ENCODE measurements at places on chromosomes 5 and 9.

DNA sequence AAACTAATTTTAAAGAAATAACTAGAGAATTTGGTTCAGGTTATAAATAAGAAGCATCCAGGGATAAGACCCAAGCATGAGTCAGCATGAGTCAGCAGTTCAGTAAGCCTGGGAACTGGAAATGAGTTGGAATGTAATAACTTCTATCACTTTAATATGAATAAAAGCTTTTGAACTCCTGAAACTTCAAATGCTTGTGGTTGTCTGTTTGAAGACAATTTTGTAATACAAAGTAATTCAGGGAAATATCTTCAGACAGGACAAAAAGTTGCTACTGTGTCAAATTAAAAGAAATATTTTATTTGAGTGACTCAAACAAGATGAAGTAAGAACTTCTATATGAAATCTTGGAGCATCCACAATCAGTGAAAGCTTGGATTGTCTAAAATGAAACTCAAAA, 331.2 kb upstream of the DAB2 start:
- DNase-seq, result peak; percentile 71

DNA sequence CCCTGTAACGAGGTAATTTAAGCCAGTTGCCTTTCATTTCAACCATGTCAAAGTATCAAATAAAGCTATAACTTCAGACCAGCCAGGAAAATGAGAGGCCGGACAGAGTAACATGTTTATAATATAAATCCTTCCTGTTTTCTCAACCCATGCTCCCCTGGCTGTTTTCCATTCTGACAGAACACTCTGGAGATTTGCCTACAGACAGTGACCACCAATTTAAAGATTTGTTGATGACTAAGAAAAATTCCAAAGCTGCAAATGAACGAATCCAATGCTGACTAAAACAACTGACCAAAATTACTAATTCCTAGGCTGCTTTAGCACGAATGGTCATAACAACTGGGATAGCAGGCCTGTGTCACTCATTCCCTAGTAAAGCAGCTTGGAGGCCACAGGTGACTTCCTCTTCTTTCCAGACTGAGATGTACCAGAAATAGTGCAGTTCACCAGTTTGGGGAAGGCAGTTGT, 141.4 kb downstream of the AOPEP start:
- peak; percentile 69 for DNase-seq

- no peak for DNase-seq
These were observed 405.6 kb upstream of the ZNF608 start for GRCh38 chr5:125152044-125152443.

DNA sequence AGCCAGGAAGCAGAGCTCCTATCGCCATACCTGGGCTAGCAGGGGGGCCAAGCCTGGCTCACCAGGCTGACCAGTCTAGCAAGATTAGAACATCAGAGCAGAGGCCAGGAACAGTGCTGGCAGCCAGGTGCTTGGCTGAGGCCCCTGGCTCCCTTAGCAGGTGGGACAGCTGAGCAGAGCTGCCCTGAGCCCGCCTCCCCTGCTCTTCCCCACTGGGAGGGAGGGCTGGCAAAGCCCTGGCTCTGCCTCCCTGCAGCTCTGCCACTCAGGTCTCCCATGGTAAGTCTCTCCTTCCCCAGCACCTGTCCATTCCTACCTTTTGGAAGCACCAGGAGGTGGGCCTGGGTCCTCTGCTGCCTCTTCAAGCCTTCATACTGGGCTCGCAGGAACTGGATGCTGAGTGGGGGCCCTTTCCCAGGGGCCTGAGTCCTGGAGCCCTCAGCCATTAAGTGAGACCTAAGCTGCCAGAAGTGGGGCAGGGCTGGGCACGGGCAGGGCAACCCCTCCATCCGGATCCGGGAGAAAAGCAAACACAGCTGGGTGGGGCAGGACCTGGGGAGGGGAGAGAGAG, 803 bp downstream of the C9orf152 start:
- no peak for DNase-seq

DNA sequence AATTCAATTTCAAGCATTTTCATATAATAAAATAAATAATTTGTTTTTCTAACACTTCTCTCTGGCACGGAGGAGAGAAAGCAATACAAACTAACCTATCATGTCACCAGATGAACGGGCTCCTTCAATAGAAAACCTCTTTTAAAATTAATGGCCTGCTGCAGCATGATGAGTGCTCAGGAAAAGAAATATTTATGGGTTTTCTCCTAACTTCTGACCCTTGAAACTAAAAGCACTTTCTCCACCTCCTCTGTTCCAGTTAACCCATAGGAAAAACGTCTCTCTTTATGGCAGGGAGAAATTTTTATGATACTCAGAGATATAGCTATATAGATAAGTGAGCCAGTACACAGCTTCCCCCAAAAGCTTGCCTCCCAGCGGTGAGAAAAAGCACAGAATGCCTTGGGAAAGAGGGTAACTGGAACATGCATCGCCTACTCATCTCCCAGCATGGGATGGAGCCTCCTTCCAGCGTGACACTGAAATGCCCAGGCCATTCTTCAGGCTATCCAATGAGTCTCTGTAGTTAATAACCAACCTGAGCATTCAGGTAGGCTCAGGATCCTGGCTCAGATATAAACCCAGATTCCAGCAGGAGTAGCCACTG, 963.0 kb upstream of the DMAC1 start:
- no peak for DNase-seq

GRCh38 chr5:34627794-34628193, 28.3 kb upstream of the RAI14 start:
- no peak for DNase-seq

DNA sequence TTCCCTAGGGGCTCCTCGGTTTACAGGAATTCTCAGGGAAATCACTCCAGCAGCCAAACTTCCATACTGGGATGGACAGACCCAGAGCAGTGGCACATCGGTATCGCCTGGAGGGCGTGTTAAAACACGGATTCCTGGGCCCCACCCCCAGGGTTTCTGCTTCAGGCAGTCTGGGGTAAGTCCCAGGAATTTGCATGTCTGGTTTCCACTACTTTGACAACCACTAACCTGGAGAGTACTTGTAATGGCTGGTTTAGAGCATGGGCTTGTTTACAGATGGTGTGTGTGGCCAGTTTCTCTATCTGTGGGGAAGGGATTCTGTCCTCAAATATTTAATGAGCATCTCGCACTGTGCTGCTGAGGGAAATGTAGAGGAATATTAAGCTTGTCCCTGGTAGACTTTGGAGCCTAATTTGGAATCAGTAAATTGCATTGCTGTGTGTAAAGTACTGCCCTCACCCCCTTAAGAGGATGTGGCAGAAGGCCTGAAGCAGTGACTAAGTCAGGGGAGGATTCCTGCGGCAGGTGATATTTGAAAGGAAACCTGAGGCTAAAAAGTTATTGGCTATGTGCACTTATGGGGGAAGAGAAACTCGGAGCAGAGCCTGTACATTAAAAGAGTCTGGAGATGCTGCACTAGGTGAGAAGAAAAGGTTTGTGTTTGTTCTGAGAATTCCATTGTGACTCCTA, 18.6 kb upstream of the TJP2 start:
- no peak for DNase-seq

DNA sequence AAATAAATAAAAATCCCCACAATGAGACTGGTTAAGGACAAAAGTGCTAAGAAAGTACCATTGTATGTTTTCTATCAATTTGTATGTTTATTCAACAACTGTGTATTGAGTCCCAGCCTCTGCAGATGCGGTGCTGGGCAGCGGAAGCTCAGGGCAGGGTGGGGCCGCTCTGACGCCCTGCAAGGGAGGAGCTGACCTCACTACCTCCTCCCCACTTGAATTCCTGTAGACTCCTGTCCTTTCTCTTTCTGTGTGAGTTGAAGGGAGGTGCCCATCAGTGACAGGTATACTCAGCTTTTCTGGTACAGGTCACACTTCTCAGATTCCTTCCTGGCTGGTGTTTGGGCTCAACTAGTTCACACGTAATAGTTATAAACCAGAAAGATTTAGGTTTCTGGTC, 27.0 kb downstream of the ANGPTL2 start:
- DNase-seq, result no peak

GRCh38 chr5:462051-462481, 19.1 kb downstream of the EXOC3 start:
- no peak for DNase-seq

GRCh38 chr9:92422611-92423338, 1.5 kb downstream of the OMD start:
- no peak for DNase-seq

DNA sequence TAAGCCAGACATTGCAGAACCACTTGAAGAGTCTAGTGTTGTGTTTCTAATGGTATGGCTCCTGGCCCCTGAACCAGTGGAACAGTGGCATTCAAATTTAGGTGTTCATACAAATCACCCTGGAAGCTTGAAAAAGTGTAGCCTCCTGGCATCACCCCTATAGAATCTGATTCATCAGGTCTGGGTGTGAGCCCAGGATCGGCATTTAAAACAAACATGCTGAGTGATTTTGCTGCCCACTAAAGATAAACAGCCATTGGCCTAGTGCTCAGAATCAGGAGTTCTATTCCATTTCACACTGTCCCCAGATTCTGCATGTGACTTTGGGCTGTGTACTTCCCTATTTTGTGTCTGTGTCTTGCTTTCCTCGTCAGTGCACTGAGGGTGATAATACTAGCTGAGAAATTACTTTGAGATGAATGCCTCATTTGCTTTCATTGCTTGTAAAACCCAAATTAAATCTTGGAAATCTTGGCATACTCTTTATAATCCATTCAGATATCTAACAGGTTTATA, 241.5 kb upstream of the CLINT1 start:
- no peak for DNase-seq
